Glutamatergic neuron (in vitro differentiated cells): ENCODE measurements at places on chromosomes 3 and 15. TPM values are rescaled to one million over a fixed set of nuclear protein-coding genes. Genes with fewer than 3 reads are reported as not detected.

The ITGA11 gene
- 0.22 TPM for total RNA-seq

The PROK2 gene
- total RNA-seq, result not detected

The CNTN6 gene
- total RNA-seq, result 23.2 TPM

The CYP19A1 gene
- total RNA-seq, result not detected

The DAZL gene
- total RNA-seq, result 0.51 TPM

The KCNAB1 gene
- 16.5 TPM for total RNA-seq

The SOX14 gene
- not detected for total RNA-seq

The CFAP92 gene
- total RNA-seq, result 0.15 TPM

The MYLK gene
- 4.3 TPM for total RNA-seq

The SGO1 gene
- 5.0 TPM for total RNA-seq

The DGKG gene
- total RNA-seq, result 24.1 TPM

The SEMA7A gene
- total RNA-seq, result 16.2 TPM

The MORC1 gene
- not detected for total RNA-seq

The STRIT1 gene
- not detected for total RNA-seq

The LRRC15 gene
- total RNA-seq, result not detected

The GPR160 gene
- not detected for total RNA-seq

The GDPGP1 gene
- total RNA-seq, result 7.4 TPM

The PLIN1 gene
- not detected for total RNA-seq

The CNTN3 gene
- total RNA-seq, result 2.2 TPM

The GP5 gene
- total RNA-seq, result 0.15 TPM

The RARB gene
- 1.2 TPM for total RNA-seq

The CEP97 gene
- 25.1 TPM for total RNA-seq
